Breast epithelium (tissue), 4 donors: ENCODE measurements at places on chromosomes 7 and 10.
A peak's percentile ranks its signal among the peaks of the same experiment; 100 is the strongest.

GRCh38 chr10:86632009-86632800 is 22.1 kb upstream of the OPN4 start:
- no peak for DNase-seq

- DNase-seq = no peak
These were observed 35.2 kb upstream of the SLC29A3 start for GRCh38 chr10:71283876-71284275.

DNA sequence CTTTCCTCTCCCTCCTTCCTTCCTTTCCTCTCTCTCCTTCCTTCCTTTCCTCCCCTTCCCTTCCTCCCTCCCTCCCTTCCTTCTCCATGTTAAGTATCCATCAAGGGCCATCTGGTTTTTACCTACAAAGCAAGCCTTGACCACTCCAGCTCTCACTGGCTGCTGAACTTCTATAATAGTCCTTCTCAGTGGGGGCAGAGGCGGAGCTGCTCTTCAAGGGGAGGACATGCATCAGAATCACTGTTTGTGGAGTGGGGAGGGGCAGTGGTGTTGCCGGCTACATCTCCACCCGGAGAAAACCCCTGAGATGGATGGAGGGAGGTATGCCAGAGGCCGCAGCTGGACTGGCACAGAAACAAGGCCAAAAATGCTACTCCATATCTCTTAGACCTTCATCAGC is 25.9 kb downstream of the LAMB1 start:
- no peak for DNase-seq

DNA sequence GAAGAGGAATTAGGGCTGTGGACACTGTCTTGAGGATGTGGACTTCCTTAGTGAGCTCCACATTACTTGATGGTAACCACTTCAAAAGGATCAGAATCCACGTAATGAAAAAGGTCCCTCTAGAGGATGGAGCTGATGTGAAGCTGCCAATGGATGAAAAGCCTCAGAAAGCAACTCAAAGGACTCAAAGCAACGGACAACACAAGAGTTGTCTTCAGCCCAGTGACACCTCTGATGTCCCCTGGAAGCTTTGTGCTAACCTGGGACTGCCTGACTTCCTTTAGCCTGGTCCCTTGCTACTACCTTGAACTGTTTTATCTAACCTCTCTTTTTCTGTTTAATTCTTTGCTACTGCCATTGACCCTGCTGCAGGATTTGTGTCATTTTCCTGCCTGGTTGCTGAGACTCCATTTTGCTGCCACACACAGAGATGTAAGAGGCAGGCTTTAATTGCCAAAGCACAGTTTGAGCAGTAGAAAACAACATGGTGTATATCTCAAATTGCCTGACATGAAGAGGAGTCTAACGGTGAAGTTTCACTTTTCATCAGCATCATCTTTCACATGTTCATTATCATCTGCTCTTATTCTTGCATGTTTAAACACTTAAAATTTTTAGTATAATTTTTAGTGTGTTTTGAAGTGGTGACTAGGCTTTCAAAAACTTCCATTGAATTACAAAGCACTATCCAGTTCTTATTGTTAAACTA is 11.1 kb upstream of the SGCE start:
- no peak for DNase-seq

DNA sequence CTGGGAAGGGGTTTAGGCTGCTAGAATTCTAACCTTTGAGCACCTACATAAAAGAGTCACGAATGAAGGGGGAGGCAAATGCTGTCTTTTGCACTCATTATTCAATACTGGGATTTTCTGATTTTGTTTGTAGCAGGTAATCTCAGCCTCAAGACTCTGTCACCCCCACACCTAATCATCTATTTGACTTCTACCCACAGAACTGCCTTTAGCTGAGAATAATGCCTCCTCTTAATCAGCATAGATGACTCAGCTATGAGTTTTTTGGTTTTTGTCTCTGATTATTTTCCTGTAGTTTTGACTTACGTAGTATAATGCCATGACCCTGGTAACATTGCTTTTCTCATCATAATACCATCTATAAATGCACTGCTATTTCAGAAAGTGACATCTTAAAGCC is 42.7 kb upstream of the CACNB2 start:
- no peak for DNase-seq

GRCh38 chr7:65907501-65908198 is 34.8 kb downstream of the VKORC1L1 start:
- DNase-seq = no peak

GRCh38 chr7:16397501-16398145 is 23.7 kb downstream of the CRPPA start:
- DNase-seq = no peak

DNA sequence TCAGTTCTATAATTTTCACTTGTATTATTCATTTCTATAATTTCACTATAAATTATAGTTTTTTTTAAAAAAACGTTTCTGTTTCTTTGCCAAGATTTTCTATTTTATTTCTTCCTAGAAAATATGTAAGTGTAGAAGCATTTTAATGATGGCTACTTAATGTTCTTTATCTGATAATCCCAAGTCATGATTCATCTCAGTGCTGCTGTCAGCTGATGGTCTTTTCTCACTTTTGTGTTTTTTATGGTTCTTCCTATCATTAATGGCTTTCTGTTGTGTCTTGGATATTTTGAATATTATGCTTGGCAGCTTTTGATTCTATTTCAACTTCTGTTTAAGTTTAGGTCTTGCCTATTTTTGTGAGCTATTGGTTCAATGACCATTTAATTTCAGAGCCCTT is 268.6 kb downstream of the BAMBI start:
- no peak for DNase-seq

DNA sequence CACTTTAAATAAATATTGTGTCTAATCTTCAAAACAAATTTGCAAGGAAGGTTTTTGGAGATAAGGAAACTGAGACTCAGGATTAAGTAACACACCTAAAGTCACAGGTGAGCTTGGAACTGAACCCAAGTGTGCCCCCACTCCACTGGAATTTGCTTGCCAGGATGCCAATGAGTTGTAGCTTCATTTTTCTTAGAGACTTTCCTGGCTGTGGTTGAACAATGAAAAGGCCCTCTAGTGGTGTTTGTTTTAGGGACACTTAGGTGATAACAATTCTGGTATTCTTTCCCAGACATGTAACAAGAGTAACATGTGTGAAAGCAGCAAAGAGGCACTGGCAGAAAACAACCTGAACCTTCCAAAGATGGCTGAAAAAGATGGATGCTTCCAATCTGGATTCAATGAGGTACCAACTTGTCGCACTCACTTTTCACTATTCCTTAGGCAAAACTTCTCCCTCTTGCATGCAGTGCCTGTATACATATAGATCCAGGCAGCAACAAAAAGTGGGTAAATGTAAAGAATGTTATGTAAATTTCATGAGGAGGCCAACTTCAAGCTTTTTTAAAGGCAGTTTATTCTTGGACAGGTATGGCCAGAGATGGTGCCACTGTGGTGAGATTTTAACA is 1.5 kb downstream of the IL6 start:
- no peak for DNase-seq

DNA sequence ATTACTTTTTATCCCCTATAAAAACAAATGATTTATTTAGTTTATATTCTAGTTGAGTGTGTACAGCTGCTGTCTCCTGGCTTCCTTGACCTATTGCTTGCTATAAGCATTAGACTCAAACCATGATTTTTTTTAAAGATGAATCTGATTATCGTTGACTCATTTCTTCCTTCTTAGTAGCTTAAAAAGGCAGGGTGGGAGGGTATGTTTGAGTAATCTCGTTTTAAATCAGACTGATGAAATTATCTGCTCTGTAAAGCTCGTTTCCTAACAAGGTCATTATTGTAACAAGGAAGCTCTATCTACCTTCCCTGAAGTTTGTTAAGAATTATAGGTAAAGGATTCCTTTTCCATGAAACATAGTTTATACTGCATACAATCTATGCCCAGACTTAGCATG is 276.3 kb upstream of the KCND2 start:
- DNase-seq = no peak

- DNase-seq = no peak
These were observed 97.2 kb upstream of the CARD11 start for GRCh38 chr7:3140834-3141233.

DNA sequence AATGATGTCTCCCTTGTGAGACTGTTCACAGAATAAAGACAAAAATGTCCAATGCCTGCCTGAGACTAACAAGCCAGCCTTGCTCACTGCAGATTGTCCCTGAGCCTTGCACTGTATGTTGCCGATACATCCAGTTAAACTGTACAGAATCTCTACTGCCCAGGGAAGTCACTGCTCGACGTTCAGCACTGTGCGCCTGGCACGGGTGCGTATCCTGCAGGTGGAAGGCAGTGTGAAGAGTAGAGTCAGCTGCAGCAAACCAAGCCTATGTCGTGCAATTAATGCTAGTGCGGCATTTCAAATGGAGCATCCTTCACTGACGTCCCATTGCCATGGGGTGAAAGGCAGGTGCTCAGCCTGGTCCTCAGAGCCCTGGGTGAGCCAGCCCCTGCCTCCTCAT is 132.9 kb downstream of the TNS3 start:
- no peak for DNase-seq

GRCh38 chr7:156473476-156474240 is 166.9 kb upstream of the RNF32 start:
- peak; percentile 37 for DNase-seq

DNA sequence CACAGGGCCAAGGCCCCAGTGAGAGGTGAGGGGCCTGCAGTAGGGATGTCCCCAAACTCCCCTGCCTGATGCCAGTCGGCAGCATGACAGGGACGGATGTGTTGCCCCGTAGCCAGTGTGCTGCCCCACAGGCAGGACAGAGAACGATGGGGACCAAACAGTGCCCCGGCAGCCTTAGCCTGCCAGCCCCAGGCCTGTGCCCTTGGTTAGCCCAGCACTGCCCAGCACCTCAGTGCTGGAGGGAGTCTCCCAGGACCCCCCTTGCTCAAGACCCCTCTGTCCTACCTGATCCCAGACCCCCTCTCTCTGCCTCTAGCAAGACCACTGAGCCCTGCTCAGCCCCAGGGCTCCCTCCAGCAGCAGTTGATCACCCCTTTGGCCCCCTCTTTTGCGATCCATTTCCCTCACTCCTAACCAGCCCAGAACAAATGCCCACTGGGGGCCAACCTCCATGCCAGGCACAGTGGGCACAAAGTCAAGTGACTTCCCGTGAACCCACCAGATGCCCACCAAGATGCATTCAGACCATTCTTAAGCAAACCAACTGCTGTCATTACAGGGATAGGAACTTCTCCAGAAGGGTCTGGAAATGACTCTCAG is 34.0 kb downstream of the OAT start:
- no peak for DNase-seq

GRCh38 chr10:59064759-59065539 is 111.5 kb upstream of the PHYHIPL start:
- DNase-seq = no peak

DNA sequence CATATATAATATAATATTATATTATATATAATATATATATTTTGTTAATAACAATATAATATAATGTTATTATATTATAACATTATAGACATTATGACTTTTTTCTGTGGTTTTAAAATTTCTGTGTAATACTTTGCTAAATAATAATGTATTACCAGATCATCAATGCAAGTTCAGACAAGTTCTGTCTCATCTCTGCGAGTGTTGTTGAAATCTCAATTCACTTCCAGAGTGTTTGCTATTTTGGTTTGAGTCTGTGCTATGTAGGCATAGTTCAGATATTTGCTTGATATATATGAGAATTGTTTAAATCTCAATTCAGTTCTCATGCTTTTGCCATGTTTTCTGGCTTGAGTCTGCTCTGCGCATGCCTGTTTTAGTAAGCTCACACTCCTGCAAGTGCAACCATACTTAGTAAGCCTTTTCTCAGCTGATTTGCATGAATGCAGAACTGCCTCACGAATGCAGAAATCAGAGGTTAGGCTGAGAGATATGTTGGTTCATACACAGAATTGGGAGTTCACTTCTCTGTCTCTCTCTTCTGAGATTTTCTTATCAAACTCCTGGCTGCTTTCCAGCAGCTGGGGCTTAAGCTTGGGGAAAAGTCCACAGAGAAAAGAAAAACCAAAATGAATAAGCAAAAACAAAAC is 830.2 kb upstream of the SORCS1 start:
- no peak for DNase-seq
